ENCODE measurements at places on chromosomes 1 and 21.
A peak's percentile ranks its signal among the peaks of the same experiment; 100 is the strongest.

- DNase-seq: no peak
Observed at GRCh38 chr1:59695252-59695651, 119.5 kb upstream of the HOOK1 start.

GRCh38 chr1:24190983-24191461 is 3.9 kb upstream of the IFNLR1 start:
- DNase-seq: no peak

DNA sequence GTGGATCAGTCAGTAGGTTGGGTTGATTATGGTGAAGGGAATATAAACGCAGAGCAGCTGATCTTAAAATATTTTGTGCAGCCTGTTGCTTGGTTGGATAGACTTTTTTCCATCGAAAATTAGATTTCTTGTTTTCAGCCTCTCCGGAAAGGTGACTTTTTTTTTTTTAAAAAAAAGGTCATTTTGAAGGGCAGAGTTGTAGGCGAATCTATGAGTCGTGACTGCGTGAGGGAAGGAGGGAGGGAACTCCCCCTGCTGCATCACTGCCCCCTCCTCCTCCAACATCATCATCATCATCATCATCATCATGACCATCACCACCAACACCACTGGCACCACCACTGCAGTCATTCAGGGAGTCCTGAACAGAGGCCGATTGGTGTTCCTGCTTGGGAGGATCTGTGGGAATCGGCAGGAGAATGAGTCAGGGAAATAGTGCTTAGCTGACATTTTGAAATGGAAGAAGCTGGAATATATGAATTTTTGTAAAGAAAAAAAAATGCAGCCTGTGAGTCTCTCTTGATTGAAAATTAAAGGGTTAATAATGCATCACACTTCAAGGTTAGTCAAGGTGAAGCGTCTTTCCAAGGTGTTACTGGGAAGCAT is 1.2 kb downstream of the ATP1B1 start:
- DNase-seq: peak; percentile 48

GRCh38 chr1:4346131-4346530 is 308.3 kb upstream of the AJAP1 start:
- no peak for DNase-seq

- no peak for DNase-seq
Observed at GRCh38 chr21:33268393-33268736, 2.2 kb downstream of the IL10RB start.

- peak; percentile 31 for DNase-seq
Observed at GRCh38 chr1:189681252-189681919, 796.3 kb downstream of the BRINP3 start.

DNA sequence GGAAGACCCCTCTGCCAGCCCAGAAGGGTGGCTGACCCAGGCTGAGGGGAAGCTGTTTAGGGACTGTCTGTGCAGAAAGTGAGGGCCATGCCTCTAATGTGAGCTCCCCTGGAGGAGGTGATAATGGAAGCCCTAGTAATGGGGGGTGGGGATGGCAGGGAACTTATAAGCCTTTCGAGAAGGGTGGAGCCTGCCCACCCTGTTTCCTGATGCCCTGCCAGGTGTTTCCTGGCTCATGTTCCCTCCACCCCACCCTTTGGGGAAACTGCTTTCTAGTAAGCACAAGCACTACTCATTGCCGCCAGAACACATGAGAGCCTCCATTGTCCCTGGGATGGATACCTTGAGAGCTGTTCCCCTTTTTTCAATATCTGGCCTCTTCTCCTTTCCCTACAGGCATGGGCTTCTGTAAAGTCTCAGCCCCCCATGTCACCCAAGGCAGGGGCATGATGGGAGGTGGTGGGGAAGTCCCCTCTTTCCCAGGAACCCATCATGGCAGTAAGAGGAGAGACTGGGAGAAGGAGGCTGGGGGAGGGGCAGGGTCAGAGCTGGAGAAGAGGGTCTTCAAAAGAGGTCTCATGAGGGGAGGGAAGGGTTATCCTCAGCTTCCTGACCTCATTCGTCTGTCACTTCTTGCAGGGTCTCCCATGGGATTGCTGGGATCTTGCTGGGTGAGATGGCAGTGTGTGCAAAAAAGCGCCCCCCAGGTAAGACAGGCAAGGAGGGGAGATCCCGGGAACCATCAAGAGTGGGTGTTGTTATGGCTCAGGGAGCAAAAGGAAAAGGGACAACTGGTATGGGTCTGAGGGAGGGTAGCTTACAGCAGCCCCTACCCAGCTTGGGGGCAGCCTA is 2.4 kb downstream of the ATP8B2 start:
- DNase-seq: peak; percentile 38

- DNase-seq: peak; percentile 10
Observed at GRCh38 chr1:89863165-89863830, 42.5 kb downstream of the LRRC8D start.

DNA sequence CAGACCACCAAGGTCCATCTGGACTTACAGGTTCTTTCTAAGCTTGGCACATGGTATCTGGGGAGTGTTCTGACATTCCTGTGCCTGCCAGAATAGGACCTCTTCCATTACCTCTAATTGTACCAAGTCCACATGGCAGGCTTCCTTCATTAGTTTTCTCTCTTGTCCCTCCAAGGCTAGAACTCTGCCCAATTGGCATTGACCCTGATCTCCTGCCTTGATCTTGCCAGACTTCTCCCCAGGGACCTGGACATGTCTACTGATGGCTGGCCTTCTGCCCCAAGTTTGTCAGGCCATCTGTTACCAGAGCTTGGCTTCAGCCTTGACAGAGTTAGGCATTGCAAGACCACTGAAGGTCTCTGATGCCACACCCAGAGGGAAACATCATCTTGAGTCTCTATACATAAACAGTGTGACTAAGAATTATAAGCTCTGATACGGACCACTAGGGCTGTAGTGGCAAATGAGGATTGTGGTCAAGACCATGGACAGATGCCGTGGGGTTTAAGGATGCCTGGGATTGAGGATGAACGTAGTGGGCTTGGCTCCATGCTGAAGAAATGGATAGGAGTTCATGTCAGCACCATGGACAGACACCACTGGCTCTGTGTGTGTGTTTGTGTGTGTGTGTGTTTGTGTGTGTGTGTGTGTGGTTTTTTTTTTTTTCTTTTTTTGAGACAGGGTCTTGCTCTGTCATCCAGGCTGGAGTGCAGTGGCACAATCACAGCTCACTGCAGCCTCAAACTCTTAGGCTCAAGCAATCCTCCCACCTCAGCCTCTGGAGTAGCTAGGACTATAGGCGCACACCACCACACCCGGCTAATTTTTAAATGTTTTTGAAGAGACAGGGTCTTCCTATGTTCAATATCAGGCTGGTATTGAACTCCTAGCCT is 19.5 kb upstream of the PSMB2 start:
- no peak for DNase-seq

GRCh38 chr1:27331426-27331825 is 9.5 kb downstream of the TMEM222 start:
- DNase-seq: no peak

- DNase-seq: no peak
Observed at GRCh38 chr1:31661856-31662255, 17.2 kb upstream of the PEF1 start.

DNA sequence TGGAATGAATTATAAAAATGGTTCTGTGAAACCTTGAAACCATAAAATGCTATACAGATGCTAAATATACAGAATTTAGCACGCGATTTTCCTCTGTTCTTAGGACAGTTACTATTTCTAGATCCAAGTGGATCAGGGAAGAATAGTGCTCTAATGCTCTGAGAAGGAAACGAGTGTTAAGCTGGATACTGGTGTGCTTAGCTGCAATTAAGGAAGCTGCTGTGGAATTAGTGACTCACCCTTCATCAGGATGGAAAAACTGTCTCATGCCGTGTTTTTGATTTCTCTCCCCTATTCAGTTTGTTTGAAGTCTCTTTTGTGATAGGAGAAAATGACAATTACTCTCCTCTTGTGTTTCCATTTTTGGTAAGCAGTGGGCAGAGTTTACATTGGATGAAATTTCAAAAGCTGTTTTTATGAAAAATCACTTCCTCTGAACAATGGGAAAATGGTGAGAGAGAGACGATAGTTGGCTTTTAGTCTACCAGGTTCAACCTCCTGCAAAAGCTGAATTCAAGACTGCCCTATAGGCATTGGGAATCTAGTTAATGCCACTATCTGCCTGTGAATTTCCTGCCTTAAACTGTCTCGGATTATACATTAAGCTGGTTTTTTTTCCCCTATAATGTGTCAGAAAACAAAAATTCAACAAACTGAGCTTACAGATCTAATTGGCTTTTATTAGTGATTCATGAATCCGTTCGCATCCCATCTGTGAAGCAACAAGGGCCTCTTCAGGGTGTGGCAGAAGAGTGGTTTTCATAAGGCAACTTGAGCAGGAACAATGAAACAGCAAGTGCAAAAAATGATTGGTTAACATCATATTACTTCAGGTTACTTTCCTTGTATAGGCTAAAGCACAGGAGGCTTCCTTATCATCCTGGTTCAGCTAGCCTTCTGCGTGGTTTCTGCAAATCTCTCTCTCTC is 179.8 kb downstream of the ST6GALNAC3 start:
- no peak for DNase-seq

All from NCI-H526 (cell line).